ENCODE measurements at places on chromosomes 3 and 15.

GRCh38 chr3:125317761-125318160 is 57.4 kb downstream of the ZNF148 start:
- no peak for DNase-seq

- no peak for DNase-seq
These were observed 39.9 kb downstream of the GATM start for GRCh38 chr15:45338417-45338816.

GRCh38 chr3:113051302-113051711 is 60.5 kb downstream of the GTPBP8 start:
- DNase-seq, result peak; percentile 90

GRCh38 chr15:57054204-57054750 is 135.8 kb downstream of the TCF12 start:
- DNase-seq, result no peak

GRCh38 chr15:39235084-39235795 is 345.6 kb upstream of the THBS1 start:
- DNase-seq, result no peak

GRCh38 chr3:135564696-135565095 is 400.8 kb upstream of the PPP2R3A start:
- no peak for DNase-seq

GRCh38 chr15:100592898-100593297 is 9.1 kb downstream of the LINS1 start:
- no peak for DNase-seq

- DNase-seq, result no peak
These were observed 21.1 kb downstream of the PSMD6 start for GRCh38 chr3:64002233-64002632.

DNA sequence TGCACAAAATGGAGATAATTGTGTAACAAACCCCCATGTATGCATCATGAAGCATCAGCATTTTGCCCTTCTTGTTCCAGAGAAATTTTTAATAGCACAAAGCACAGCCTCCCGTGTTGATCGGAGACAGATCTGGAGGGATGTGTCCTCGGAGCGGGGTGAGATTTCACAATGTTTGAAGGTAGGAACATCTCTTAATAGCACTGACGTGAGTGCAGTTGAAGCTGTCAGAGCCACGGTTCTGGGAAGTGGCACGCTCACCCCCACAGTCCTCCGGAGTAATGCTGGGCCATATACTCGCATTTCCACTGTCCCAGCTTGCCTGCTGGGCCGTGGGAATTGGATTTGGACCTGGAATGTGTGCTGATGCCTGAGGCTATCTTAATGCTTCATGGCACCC is 24.1 kb downstream of the ARPP21 start:
- peak; percentile 8 for DNase-seq

DNA sequence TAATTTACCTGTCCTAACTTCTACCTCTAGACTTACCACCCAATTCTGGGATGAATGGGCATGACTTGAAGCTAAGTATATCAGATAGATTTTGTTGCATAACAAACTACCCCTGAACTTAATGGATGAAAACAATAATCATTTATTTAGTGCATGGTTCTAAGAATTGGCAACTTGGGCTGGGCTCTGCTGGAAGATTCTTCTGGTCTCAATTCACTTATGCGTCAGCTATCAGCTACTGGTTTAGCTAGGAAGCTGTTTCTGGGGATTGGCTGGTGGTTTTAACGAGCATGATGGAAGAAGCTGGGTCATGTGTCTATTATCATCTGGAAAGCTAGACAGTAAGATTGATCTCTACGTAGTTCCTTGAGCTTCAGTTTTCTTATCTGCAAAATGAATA is 77.3 kb upstream of the LMCD1 start:
- DNase-seq, result no peak

- no peak for DNase-seq
These were observed 34.8 kb downstream of the MCF2L2 start for GRCh38 chr3:183393625-183394024.

- DNase-seq, result no peak
These were observed 116.7 kb downstream of the XXYLT1 start for GRCh38 chr3:195154111-195154791.

DNA sequence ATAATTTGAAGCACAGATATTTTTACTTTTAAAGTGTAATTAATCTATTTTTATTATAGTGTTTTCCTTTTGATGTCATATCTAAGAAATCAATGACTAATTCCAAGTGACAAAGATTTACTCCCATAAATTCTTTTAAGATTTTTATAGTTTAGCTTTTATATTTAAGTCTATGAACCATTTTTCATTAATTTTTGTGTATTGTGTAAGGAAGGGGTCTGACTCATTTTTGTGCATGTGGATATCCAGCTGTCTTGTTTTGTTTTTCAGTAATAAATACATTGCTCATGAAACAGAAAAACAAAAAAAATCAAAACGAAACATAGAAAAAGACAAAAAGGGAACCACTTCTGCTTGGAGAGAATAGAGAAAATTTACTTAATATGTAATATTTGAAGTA is 145.1 kb downstream of the EPHA6 start:
- DNase-seq, result no peak

DNA sequence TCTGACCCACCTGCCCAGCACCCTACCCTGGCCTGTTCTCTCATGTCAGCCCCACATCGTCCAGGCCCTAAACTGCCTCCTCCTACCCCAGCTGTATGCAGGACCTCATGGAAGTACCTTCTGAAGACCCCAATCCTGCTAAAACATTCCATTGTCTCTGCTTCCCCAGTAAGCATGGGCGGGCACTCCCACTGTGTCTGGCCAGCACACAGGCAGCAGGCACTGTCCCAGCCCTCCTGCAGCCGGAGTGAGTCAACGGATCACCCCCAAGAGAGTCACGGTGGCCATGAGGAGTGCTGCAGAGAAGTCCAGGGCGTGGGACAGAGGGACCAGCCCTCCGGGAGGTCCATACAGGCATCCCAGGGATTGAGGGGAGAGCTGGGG is 36.4 kb upstream of the SLCO2A1 start:
- DNase-seq, result no peak

GRCh38 chr3:5874931-5875341 is 687.4 kb downstream of the EDEM1 start:
- DNase-seq, result no peak

DNA sequence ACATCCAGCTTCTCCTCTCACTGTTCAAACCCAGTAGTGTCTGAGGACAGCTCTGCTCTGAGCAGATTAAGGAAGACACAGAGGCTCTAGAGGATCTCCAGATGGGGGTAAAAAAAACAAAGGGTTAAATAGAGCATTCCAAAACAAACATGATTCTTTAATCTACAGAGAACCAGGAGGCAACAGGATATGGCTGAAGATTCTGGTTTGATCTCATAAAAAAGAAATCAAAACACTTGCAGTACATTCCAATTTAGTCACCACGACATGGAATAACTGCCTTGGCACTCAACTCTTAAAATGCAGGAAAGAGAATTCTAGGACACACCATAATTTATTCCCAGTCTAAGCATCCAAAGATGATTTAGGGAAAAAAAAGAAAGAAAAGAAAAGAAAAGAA is 32.0 kb downstream of the TM4SF4 start:
- DNase-seq, result no peak

- no peak for DNase-seq
These were observed 320.3 kb downstream of the GAP43 start for GRCh38 chr3:115943579-115943978.

- DNase-seq, result no peak
These were observed 214.8 kb downstream of the LSAMP start for GRCh38 chr3:116230431-116231020.

- DNase-seq, result no peak
These were observed 13.2 kb upstream of the ZBTB20 start for GRCh38 chr3:115160295-115160694.

DNA sequence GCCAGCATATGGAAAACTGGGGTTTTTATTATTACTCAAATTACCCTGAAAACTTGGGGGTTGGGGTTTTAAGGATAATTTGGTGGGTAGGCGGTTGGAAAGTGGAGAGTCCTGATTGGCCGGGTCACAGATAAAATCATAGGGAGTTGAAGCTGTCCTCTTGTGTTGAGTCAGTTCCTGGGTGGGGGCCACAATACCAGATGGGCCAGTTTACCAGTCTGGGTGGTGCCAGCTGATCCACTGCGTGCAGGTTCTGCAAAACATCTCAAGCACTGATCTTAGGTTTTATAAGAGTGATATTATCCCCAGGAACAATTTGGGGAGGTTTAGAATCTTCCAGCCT is 4.9 kb upstream of the ZNF662 start:
- no peak for DNase-seq

GRCh38 chr3:126021702-126022101 is 52.7 kb downstream of the ROPN1B start:
- no peak for DNase-seq

DNA sequence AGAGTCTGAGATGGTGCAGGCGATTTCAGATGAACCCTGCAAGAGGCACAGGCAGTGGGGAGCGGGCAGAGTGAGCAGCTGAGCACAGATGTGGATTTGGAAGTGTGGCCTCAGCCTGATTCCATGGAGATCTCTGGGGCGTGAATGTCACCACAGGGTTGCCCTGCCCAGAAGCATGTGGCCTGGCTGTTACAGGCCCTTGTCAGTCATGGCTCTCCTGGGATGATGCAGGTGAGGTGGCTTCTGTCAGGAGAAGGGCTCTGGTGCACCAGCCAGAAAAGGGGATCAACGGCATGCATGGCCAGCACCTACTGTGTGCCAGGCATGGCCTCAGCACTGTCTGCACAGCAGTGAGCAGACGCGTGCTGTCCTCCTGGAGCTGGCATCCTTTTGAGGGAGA is 11.9 kb downstream of the HDAC11 start:
- no peak for DNase-seq

DNA sequence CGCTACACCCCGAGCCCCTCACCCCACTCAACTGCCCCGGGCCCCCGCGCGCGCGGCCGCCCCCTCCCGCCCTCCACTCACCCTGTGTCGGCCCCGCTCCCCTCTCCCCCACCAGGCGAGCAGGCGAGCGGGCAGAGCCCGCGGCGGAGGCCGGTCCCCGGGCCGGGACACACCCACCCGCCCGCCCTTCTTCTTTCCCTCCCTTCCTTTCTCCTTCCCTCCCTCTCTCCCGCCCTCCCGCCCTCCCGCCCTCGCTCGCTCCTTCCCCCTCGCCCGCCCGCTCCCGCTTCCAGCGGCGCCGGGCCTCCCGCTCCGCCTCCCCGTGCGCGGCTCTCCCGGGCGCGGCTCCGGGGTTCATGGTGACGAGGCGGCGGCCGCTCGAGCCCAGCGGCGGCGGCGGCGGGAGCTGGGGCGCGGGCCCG is at the start of gene CTDSPL:
Gene CTDSPL (plus strand): TSS at position 261 of the 422 bp plus-strand sequence. CDS start 320 bp downstream, outside the sequence.
- DNase-seq, result peak; percentile 50

DNA sequence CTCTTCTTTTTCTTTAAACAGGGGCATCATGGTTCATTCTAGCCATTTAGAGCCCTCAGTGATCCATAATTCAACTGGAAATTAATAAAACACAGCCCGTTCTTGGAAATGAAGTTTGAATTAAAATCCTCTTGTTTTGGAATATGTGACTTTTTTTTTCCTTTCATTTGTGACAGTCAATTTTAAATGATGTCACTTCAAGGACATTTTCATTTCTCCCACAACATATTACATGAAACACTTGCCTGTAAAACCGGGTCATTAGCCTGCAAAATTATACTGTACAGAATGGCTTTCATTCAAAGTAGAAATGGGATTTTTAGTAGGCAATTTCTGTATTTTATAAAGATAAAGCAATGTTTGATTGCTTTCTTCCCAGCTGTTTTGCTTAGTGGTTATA is 789 bp upstream of the SEMA6D start:
- no peak for DNase-seq

GRCh38 chr3:49641292-49641691 is 32.9 kb upstream of the APEH start:
- no peak for DNase-seq

- no peak for DNase-seq
These were observed 64.7 kb downstream of the ISL2 start for GRCh38 chr15:76401285-76401684.

DNA sequence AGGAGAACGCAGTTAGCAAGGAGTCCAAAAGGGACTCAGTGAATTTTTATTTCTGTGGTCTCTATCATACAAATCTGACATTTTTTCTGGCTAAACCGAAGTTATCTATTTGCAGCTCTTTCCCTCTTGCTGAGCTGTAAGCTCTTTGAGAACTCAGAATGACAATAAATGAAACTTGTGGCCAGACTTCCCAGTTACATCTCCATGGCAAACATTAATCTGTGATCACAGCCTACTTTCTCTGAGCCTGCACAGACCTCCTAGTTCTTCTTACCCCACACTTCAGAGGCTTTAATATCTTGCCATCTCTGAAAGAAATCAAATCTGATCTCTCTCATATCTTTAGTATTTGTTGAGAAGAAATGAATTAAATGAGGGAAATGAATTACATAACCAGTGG is 58.0 kb downstream of the PLD1 start:
- no peak for DNase-seq

DNA sequence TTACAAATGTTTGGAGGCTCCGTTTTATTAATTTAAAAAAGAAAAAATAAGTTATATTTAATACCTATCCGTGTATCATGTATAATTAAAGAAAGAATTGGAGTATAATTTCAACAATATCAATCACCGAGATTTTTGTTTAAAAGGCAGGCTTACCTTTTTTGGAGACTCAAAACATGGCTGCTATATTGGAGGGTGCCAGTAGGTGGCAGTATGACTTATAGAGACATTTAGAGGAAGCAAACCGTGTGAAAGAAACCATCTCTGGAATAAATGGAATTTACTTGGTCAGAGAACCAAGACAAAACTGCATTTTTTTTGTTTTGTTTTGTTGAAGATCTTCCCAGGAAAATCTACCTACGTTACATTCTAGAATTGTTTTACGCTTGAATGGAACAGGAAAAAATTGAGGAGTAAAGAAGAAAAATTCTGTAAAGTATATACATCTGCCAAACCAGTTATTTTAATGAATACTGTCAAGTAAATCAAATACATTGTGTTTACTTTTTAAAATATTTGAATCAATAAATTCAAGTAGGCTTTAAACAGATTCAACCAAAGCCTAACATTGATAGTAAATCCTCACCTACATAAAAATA is 802.6 kb upstream of the ALCAM start:
- DNase-seq, result peak; percentile 73

Data from WTC11 (cell line).